ENCODE measurements at places on chromosomes 3 and 15.
A peak's percentile ranks its signal among the peaks of the same experiment; 100 is the strongest.

- DNase-seq: no peak
These were observed 47.1 kb downstream of the RYR3 start for GRCh38 chr15:33357845-33358244.

GRCh38 chr3:29525254-29525881, 244.5 kb downstream of the RBMS3 start:
- peak; percentile 24 for DNase-seq

GRCh38 chr3:108175352-108175751, 46.9 kb downstream of the IFT57 start:
- DNase-seq: no peak

- no peak for DNase-seq
These were observed 32.4 kb upstream of the SPPL2A start for GRCh38 chr15:50797926-50798325.

DNA sequence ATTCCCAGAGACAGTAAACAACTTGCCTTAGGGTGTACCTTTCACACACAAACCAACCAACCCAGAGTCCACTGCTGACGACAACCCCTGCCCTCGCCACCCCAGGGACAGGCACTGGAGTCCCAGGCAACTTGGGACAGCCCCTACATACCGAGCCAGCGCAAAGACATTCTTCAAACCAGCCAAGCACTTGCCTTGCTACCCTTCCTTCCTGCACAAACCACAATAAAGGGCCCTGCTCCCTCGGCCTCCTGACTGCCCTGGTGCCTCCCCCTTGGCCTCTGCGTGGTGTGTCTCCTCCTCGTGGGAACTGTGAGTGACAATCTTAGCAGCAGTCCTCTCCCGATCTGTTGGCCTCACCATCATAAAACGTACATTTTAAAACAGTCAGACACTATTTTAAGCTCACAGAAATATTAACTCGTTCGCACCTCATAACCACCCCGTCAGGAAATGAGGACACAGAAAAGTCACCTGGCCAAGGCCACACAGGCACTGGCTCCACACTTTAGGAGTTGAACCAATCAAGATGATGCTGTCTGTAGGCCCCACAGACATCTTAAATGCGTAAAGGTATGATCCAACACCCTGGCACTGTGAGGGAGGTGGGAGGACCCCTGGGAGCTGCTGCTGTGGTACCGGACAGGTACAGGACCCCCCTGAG, 113.8 kb downstream of the ADCY5 start:
- DNase-seq: no peak

- no peak for DNase-seq
These were observed 75.3 kb downstream of the NCEH1 start for GRCh38 chr3:172635588-172635987.

DNA sequence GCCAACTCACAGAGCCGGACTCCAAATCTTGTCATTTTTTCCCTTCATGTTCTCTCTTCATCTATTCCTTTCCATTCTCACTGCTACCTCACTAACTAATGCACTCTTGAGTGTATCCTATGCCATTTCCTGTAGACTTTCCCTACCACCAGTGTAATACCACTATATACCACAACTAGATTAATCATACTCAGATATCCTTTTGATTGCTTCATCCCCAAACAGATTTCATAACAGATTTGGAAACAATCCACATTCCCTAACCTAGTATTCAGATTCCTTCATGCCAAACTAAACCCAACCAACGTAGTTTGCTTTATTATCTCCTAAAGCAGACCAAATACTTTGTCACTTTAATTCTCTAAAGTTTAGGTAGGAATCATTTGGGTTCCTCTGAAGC, 2.6 kb upstream of the PLOD2 start:
- no peak for DNase-seq

DNA sequence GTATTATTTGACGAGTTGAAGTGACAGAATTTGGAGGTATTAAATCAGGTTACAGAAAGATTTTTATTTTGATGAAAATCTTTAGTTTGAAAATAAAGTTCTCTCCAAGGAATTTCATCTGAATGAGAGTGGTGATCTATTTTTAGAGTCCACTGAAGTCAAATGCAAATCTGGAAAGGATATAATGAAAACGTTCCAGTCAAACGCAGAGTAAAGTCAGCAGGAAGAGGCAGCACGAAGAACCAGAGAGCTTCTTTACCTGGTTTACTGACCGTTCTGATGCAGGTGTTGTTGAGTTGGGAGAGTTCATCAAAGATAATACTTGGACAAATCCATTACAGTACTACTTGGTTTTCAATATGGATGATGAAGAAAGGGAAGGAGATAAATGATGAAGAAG, 8.7 kb downstream of the P2RY14 start:
- no peak for DNase-seq

GRCh38 chr3:78274475-78275065, 1234.7 kb downstream of the ROBO2 start:
- DNase-seq: no peak

- no peak for DNase-seq
These were observed 64.4 kb downstream of the PHC3 start for GRCh38 chr3:170117134-170117533.

DNA sequence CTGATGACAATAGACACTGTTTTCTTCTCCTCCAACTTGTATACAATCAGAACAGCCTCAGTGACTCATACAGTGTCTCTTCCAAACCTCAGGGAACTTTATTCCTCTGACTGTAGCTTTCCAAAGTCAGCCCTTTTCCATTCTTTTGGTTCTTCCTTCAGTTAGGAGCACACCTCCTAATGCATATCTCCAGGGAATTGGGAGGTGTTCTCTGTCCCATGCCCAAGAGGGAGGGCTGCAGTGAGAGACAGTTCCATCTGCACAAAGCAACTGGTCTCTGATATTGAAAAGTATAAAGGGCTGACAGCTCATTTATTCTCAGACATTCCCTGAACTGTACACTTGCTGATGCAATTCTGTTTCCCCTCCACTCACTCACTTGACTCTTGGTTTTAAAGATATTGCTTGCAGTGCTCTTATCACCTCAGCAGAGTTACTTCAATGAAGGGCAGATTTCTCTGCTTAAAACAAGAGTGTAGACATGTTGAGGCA, 337.8 kb upstream of the TBC1D5 start:
- no peak for DNase-seq

GRCh38 chr15:63312286-63312685, 34.9 kb downstream of the APH1B start:
- no peak for DNase-seq

DNA sequence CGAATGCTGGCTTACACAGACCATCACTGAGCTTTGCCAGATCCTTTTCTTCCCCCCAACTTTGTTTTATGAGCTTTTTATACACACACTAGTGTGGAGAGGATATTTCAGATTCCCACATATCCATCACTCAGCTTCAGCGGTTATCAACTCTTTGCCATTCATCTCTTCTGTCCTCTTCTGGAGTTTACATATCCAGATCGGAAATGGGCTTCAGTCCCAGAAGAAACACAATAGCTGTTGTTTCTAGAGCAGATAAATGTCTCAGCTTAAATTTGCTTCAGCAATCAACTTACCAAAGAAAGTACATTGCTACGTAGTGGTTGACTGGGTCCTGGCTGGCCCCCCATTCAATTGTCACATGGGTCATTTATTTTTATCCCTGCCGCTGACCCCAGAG, 185.9 kb upstream of the BHLHE40 start:
- DNase-seq: no peak

DNA sequence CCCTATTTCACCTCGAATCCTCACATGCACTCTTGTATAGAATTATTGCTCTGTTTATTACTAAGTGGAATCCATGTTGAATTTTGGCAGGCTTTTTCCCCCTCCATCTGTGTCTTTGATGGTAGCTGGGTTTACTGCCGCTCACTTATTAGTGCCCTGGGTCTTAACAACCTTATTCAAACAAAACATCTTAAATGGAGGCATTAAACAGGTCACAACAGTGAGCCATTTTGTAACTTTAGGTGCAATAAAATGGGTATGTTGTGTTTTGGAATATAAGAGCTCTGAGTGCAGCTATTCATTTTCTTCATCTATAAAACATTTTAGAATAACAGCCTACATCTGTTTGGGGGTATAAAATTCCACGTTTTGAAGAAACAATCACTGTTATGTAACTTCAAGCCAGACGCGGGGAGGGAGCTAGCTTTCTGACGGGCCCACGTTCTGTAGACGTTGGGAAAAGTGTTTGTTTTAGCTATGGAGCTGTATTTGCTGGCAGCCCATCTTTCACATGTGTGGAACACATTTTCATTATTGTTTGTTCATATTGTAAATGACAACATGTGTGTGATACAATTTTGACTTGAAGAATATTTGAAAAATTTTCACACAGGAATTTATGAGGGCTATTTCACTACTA, 122.0 kb downstream of the SLC25A26 start:
- DNase-seq: no peak

- DNase-seq: peak; percentile 78
These were observed 693 bp downstream of the CD200 start for GRCh38 chr3:112333381-112334317.

- no peak for DNase-seq
These were observed 132.3 kb downstream of the CHCHD6 start for GRCh38 chr3:126836220-126836860.

- DNase-seq: no peak
These were observed 4.7 kb downstream of the ZIC1 start for GRCh38 chr3:147413686-147414389.

DNA sequence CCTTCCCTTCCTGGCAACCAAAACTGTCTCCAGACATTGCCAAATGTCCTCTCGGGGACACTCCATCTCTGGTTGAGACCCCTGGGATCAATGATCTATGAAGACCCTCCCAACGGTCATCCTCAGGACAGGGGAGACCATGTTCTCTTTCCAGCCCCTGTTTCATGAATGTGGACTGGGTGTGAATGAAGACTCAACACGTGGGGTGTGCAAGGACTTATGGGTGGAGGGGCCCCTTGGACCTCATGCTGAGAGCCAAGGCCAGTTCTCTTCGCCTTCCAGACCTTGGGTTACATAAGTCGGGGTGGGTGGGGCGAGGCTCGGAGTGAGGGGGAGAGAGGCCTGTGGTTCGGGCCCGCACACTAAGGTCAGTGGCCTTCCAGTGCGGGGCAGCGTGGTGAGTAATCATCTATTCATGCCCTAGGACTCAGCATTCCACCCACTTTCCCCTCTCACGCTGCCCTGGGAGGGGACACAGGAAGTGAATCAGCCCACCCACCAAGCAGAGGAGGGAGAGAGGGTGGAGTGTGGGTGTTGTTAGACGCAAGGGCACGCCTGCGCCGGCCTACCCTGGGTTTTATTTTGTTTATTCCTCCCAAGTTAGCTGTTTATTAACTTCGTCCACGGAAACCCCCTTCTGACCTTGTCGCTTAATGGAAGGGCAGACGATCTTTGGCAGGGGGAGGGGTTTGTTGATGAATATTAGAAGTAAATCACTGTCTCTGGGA, 6.7 kb downstream of the PAQR5 start:
- no peak for DNase-seq

GRCh38 chr15:68447209-68447608, 15.2 kb upstream of the ITGA11 start:
- no peak for DNase-seq

DNA sequence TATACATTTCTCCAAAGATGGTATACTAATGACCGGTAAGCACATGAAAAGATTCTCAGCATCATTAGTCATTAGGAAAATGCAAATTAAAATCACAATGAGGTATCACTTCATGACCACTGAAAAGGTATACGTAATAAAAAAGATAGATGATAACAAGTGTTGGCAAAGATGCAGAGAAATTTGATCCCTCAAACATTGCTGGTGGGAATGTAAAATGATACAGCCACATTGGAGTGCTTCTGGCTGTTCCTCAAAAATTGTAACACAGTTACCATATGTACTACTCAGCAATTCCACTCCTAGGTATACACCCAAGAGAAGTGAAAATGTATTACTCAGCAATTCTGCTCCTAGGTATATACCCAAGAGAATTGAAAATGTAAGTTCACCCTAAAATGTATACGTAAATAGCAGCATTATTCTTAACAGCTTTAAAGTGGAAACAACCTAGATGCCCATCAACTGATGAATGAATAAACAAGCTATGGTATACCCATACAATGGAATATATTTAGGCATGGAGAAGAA, 25.0 kb upstream of the KY start:
- no peak for DNase-seq

- no peak for DNase-seq
These were observed 7.1 kb downstream of the CPLX3 start for GRCh38 chr15:74833376-74834107.

DNA sequence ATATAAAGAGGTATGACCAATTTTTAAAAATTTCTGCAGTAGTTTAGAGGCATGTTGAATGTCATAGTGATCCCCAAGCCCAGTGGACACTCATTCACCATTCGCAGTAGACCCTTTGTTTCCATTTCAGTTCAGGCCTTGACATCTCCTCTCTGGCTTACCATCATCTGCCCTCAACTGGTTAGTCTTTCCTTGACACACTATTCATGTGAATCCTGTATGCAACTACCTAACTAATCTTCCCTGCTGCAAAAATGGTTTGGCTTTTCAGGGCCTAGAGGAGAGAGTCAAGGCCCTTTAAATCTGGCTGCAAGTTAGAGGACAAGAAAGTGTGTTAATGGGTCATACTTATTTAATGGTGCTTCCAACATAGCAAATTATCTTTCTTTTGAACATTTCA, 10.9 kb downstream of the APH1B start:
- DNase-seq: peak; percentile 22

- no peak for DNase-seq
These were observed 91.3 kb upstream of the SLC4A7 start for GRCh38 chr3:27575499-27575898.

- DNase-seq: no peak
These were observed 152.6 kb downstream of the DPH6 start for GRCh38 chr15:35393398-35393797.

DNA sequence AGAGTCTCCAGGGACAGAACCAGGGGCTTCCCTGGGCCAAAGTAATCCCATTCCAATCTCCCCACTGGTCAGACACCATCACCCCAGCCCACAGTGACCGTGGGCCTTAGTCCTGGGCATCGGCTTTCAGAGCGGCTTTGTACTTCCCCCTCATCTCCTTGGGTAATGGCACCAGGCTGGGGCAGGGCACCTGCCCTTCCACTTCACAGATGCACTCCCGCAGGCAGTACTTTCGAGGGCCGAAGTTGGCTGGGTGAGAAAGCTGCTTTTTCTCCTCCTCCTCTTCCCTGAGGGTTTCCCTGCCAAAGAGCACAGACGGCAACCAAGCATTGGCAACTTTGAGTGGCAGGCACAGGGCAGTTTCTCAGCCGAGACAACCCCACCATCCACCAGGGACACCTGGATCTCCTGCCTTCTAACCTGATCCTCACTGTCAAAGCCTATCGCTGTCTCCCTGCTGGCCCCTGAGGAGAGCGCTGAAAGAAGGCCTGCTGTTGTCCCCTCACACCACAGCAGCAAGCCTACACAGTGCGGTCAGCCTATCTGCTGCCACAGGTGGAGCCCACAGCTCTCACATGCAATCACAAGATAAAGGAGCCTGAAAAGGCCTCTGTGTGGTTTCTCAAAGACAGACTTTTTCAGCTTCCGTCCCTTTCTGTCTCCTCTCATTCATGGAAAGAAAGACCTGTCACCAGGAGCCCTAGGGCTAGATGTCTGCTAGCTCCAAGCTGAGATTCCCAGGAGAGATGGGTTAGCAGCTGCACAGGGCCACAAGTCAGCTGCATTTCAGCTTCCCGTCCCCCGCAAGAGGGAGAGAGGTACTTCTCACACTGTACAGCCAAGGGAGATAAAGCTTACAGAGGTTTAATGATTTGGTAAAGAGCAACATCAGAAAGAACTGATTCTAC, 12.5 kb downstream of the MRPS25 start:
- DNase-seq: no peak

- DNase-seq: no peak
These were observed 242.9 kb upstream of the BHLHE40 start for GRCh38 chr3:4736284-4736861.

GRCh38 chr3:112303764-112304325, 9.8 kb upstream of the SLC9C1 start:
- DNase-seq: peak; percentile 41

All from pons (tissue), 1 donor.